Activated B cell treated with CpG ODN at 0.5 μM for 24 hours (primary cell): ENCODE measurements at places on chromosomes 2 and 18. TPM values are rescaled to one million over a fixed set of nuclear protein-coding genes. Genes with fewer than 3 reads are reported as not detected.

DNA sequence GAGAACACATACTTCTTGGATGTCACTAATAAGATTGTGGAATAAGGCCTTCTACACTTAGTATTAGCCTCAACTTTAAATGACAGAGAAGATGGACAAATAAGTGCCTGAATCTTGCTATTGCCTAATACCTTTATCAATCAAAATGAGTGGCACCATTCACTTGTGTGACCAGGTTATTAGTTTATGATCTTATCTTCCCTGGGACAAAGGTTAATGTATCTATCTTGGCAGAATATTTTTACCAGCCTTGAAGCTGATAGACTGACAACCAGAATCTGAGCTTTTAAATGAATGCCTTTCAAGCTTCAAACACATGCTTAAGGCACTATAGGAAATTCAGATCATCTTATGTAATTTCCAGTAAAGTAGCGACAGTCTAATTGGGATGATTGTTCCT lies 202.9 kb downstream of the CCDC85A start:
- DNase-seq: no peak

- DNase-seq: no peak
Observed at GRCh38 chr2:174072069-174072468, 106.9 kb upstream of the SP3 start.

GRCh38 chr2:100645695-100646429 lies 83.1 kb downstream of the PDCL3 start:
- no peak for DNase-seq

Gene OR6B2
- total RNA-seq: not detected in 2 replicates

DNA sequence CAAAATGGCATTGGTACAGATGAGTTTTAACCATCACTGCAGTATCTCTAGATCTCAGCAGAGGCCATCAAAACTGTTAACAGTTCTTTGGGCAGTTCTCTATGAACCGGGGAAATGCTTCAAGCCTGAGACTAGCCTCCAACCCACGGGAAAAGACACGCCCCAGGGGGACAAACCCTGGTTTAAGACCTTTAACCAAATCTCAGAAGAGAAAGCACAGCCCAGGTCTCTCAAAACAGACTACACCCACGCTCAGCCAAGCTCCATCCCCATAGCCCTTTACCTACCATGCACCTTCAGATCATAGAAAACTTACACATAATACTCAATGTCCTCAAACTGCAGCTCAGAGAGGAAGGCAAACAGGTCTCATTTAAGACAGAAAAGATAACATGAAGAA lies 78.3 kb downstream of the TMEM163 start:
- no peak for DNase-seq

DNA sequence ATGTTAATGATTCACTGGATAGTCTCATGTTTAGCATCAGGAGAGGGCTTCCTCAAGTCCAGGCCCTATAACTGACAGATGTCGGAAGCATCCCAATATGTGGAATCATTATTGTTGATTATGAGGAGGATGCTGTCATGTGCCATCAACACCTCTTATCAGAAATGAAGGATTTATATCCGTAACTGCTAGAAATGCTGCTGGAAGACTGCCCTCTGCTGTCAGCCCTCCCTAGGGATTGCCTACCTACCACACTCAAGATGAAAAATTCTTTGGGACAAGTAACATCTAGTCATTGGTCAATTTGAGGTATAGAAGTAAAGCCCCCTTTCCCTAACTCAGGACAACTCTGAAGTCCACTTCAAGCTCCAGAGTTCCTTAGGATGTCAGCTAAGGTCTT lies 1166.5 kb upstream of the NXPH2 start:
- DNase-seq: no peak

Gene FAP
- total RNA-seq: not detected in 2 replicates

DNA sequence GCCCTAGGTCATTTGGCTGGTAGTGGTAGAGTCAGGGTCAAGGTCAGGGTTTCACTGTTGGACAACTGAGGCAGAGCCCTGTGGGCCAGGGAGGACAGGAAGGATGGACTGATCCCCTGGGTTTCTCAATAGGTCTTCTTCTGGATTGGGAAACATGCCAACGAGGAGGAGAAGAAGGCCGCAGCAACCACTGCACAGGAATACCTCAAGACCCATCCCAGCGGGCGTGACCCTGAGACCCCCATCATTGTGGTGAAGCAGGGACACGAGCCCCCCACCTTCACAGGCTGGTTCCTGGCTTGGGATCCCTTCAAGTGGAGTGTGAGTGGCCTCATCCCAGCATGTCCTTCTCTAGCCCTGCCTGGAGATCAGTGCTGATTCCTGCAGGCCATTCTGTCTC lies 18.1 kb downstream of the VIL1 start:
- no peak for DNase-seq

DNA sequence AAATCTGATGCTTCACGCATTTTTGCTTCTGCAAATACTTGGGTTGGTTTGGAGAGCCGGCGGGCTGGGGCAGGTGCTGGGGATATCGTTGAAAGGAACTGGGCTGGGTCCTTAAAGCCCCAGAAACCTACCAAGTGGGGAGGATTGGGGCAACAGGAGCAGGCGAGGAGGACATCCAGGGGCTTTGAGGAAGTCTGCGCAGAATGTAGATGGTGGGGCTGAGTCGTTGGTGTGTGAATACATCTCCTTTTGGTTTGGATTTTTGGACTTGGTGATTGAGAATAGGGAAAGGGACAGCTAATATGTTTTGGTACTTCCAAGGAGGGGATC lies 1.1 kb downstream of the DCC start:
- no peak for DNase-seq

DNA sequence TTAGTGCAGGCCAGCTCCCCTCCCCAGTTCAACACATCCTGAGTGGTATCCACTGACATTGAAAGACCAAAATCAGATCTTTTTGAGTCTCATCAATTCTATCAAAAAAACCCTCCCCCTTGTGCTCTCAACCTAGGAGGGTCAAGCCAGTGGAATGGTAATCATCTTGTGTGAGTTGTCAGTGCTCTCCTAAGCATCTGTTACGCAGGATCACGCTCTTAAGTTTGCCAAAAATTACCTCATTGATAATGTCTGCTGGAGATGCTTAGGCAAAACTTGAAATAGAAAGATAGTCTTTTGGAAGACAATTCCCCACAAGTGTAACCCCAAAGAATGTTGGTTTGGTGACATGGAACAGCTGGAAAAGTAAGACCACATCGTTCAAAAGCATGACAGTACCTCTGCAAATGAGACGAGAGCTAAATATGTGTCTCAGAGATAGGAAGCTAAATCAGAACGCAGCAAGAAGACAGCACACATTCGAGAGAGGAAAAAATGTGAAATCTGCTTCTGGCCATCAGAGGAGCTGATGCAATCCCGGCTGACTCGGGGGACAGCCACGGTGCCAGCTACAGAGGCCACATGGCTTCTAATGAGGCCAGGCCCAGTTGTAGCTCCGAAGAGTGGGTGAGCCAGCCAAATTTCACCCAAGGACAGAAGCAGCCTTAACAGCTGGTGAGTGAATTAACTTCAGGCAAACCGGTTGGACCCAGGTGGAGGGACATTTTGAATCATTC lies 753.9 kb downstream of the RNF144A start:
- DNase-seq: no peak

- no peak for DNase-seq
Observed at GRCh38 chr2:209472112-209472832, 48.4 kb downstream of the MAP2 start.

DNA sequence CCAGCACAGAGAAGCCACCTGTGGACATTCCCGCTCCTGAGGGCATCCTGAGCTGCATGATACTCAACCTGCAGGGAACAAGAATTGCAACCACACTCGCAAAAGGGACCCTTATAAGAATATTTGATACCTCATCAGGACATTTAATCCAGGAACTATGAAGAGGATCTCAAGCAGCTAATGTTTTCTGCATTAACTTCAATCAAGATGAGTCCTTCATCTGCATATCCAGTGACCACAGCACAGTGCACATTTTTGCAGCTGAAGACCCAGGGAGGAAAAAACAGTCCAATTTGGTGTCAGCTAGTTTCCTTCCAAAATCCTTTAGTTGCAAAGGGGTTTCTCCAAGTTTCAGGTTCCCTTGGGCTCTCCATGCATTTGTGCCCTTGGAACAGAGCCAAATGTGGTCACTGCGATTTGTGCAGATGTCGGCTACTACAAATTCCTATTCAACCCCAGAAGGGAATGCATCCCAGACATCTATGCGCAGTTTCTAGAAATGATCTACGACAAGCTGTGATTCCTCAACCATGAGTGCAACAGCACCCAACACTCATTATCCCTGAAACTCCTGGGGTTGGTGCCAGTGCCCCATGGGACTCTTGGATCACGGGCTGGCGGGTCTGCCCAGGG lies 23.3 kb upstream of the FHOD3 start:
- DNase-seq: no peak

Gene IWS1
- total RNA-seq: 45.6 and 49.3 TPM in 2 replicates

Gene G6PC2
- not detected in 2 replicates for total RNA-seq

GRCh38 chr2:21020031-21020667 lies 23.7 kb downstream of the APOB start:
- DNase-seq: no peak

Gene METTL8
- 16.5 and 22.9 TPM in 2 replicates for total RNA-seq

DNA sequence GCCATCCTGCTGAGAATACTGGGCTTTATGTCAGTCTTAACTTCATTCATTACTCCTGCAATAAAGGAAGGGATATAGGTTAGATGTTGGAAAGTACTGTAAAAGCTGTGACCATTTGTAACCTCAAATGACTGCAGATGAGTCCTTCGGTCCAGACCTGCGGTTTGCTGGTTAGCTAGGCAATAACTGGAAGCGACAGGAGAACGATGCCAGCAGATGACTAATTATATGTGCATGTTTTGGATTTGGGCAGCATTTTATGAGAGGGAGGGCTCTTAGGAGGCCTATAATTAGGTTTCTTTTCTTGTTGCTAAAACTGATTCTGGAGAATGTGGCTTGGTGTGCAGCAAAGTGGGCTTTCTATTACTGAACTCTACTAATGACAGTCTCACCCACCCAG lies 205.6 kb downstream of the TMEM182 start:
- no peak for DNase-seq

Gene C2orf15
- 0.69 and 1.2 TPM in 2 replicates for total RNA-seq

GRCh38 chr18:35470435-35470834 lies 27.3 kb downstream of the INO80C start:
- no peak for DNase-seq

- DNase-seq: no peak
Observed at GRCh38 chr2:230737791-230738226, 25.2 kb downstream of the CAB39 start.

GRCh38 chr2:46647041-46647440 lies 167.7 kb downstream of the TMEM247 start:
- no peak for DNase-seq

Gene PLGLB2
- total RNA-seq: 2.5 and 2.8 TPM in 2 replicates

DNA sequence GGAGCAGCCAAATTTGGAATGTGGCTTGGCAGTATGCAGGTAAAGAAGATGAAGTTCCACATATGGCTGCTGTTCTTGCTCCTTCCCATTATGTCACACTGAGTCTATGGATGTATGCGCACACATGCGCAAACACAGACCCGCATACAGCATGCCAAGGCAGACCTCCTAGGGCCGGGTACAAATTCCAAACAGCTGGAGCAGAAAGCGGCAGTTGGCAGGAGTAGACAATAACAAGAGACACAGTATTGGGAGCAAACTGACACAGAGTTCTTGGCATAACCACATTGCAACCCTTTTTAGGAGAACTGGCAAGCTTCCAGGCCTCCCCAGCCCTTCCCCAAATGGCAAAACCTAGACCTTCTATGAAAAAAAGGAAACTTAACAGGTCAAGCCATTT lies 268.9 kb downstream of the SP3 start:
- DNase-seq: no peak

- no peak for DNase-seq
Observed at GRCh38 chr2:215794829-215795546, 218.4 kb downstream of the MREG start.

DNA sequence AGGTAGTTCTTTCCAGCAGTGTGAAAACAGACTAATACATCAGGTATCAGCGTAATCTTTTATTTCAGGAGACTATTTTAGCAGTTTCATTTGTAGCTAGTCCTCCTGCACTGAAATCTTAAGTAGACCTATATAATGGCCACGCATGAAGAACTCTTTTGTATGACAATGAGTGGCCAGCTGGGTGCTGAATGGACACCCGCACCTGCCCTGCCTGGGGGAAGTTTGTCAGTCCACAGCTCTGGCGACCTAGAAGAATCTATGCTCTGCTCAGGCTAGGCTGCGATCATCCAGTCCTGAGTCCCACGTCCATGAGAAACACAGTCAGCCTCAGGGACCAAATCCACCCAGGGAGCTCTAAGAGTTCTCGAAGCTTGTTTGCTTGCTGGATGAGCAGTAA lies 709.2 kb upstream of the ID2 start:
- no peak for DNase-seq

GRCh38 chr18:715626-716025 lies 3.2 kb upstream of the ENOSF1 start:
- no peak for DNase-seq

GRCh38 chr2:43085929-43086328 lies 140.5 kb downstream of the ZFP36L2 start:
- DNase-seq: no peak

DNA sequence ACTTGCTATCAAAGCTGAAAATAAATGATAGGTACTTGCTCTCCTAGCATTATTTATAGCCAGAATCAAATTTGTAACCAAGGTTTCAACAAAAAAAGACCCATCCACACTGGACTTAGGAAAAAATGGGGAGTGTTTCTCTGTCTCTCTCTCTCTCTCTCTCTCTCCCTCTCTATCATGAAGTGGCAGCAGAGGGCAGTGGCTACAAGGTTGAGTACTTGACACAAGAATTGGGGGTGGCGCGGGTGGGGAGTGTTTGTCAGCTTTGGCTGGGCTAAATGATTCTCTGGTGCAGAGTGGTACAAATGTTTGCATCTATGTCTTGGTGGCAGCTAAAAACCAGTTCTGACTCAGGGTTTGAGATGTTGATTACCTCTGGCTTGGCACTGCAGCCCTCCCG lies 85.0 kb downstream of the RBM43 start:
- no peak for DNase-seq

GRCh38 chr2:163834221-163834620 lies 98.4 kb upstream of the FIGN start:
- DNase-seq: no peak
